ENCODE measurements at places on chromosomes 3 and 15.
A peak's percentile ranks its signal among the peaks of the same experiment; 100 is the strongest.

DNA sequence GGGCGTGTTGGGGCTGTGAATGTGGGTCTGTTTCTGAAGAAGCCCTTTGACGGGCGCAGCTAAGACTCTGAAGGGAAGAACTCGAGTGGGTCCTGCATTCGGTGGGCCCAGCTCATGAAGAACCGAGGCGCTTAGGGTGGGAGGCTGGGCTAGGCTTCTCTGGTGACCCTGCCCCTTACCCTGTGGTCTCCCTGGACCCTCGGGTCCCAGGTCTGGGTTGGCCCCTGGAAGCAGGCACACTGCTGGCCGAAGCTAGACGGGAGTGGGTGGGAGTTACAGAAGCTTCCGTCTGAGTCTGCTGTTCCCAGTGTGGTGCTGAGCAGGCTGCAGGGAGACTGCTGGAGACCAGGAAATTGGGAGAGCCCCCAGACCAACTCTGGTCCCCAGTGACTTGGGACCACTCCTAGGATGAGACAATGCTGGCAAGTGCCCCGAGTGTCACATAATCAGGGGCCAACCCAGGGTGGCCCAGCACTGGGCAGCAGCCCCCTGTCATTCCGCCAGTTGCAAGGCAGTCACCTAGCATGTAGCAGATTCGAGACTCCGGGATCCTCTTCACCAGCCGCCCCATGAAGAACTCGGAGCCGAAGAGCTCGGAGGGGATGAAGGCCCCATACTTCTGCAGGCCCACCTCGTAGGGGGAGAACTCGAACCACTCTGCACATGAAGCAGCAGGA lies 16.7 kb upstream of the EHD4 start:
- no peak for DNase-seq

DNA sequence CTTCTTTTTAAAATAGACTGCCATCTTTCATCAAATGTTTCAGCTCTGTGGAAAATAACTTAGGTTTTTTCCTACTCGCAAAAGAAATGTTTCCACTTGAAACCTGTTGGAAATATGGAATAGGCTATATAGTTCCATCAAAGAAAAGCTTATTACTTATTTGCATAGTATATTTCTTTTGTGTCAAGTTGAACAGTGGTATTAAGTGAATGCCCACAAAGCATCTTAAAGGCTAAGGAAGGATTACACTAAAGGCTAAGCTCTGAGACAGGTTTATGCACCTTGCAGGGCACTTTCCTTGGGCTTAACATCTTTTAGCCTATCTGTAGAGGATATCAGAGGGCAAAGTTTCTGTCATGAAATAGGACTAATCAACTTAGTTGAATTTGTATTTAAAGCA lies at the start of gene SAMD7:
Gene SAMD7 (plus strand): TSS at position 301 of the 400 bp plus-strand sequence. CDS start 7,927 bp downstream, outside the sequence.
- no peak for DNase-seq

DNA sequence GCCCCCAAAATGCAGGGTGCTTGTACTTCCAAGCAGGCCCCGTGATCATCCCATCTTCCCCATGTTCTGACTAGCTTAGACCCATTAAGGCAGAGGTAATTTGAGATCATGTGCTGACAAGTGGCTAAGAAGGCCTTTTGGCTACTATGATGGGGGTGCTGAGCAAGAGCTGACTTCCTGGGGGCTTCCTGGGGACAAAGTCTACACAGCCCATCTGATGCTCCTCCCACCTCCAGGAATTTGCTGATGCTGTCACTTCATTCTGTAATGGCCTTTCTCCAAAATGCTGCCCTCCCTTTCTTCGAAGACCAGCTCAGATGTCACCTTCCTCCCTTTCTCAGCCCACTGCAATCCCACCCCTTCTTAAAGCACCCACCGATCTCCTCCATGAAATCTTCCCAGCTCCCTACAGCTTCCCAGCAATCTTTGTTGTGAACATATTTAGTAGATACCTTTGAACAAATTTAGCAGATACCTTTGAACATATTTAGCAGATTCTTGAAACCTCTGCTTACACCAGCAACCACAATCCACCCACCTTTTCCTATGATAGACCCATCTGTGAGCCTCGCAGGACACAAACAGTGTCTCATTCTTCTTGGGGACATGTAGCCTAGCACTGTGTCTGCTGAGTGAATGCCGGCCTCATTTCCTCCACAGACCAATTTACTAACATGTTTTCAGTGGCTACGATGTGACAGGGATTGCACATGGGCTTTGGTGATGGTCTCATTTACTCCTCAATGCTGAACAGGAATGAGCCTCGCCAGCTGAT lies 223.3 kb downstream of the EPHB1 start:
- DNase-seq, result no peak

GRCh38 chr15:31758126-31758525 lies 272.2 kb upstream of the CHRNA7 start:
- DNase-seq, result no peak

DNA sequence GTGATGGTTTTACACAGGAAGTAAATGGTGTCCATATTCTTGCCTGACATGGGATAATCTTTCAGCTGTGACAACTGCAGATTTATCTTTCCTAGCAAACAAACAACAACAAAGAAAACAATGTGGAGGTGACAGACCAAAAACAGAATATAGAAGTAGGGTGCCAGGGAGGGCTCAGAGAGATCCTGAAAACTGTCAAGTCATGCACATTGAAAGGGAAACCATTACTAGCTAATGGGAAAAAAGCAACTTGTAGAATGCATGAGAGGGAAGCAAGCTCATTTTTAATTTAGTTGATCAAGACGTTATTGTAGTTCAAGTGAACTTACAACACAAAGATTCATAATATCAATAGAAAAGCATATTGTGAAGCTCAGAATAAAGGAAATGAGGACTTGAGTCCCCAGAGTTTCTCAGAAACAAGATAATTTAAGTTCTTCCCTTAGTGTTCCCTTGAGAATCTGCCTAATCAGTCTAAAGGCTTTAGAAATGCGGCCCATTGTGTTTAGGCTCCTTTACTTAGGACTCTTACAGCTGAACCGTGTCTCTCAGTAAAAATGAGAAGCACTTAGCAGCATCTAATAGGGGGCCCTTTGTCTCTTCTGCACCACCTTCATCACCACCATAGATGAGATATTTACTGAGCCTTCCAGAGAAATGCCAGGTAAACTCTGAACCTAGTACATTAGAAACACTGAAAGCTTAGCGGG lies 115.6 kb upstream of the CADPS start:
- DNase-seq, result no peak

GRCh38 chr3:52600258-52600657 lies 63.9 kb downstream of the UQCC5 start:
- no peak for DNase-seq

DNA sequence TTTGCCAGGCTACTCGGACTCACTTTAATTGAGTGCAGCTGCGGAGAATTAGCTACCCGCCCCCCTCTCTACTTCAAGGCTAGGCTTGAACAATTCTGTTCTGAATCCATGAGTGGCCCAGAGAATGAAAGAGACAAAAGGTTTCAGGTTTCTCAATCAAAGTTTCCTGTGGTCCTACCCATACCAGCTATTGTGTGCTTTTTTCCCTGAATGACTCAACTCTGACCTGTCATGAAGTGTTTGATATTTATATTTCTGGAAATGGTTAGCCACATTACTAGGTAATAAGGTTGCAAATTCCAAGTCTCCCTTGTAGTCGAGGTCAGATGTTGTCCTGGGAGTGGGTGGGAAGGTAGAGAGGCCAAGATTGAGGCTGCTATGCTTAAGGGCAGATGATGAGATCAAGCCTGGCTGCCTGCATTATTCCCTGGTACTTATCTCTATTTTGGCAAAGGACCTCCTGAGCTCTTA lies 392.7 kb upstream of the TBL1XR1 start:
- DNase-seq, result peak; percentile 91

DNA sequence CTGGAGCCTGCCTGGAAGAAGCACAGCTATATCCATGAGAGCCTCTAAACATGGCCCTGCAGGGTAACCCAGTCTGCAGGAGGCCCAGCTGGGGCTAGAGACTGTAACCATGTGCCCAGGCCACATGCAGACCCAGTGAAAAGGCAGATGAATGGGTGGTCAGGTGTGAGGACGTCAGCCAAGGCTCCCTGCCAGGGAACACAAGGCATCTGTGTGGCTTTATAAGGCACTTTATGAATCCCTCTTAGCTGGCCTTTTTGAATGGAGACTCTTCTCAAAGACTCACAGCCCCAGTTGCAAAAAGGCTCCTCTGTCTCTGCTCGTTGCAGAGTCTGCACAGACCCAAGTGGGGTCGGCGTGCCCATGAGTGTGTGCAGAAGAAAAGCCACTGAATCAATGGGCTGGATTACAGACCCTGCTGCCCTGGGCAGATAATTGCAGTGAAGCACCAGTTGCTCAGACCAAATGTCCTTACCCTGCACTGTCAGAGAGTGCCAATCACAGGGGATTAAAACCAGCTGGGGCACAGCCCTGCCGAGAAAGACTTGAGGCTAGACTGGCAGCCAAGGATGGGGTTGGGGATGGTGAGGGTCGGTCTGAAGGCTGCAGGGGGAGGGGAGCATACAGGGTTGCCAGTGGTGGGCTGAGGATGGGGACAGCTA lies 154.2 kb downstream of the RAB11A start:
- no peak for DNase-seq

DNA sequence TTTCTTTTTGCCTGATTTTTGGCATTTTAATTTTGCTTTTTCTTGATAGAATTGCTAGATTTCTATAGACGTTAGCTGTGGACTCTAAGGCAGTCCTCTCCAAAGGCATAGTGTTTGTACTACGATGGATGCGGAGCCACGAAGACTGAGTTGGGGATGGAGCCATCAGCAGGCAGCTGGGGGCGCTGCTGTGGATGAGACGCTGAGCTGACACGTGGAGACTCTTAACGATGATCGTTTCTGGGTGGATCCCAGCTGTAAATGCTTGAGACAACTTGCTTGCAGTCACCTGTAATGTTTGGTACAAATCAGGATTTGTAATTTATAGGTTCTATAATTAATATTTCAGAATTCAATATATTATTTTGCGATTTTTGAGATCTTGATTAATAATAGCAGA lies 13.3 kb upstream of the PPP1R2 start:
- no peak for DNase-seq

DNA sequence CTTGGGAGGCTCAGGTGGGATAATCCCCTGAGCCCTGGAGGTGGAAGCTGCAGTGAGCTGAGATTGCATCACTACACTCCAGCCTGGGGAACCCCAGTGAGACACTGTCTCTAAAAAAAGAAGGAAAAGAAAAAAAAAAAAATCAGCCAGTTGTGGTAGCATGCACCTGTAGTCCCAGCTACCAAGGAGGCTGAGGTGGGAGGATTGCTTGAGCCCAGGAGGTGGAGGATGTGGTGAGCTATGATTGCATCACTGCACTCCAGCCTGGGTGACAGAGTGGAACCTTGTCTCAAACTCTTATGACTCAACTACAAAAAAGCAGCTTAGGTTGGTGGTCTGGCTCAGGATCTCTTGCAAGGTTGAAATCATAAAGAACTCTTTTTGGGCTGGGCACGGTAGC lies 19.3 kb upstream of the GPX1 start:
- no peak for DNase-seq

DNA sequence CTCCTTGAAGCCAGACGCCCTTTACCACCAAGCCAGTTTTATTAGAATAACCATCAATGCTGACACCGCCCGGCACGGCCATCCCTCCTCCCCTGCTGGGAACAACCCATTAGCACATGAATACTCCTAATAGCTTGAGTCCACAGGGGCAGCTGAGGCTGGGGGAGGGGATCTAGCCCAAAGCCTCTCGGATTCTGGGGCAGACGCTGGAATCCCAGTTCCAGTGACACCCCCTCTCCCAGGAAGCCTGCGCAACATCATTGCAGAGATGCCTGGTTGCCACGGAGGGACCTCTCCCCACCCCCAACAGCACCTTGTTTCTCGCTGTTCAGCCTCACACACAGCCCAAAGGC lies 1.2 kb upstream of the LINGO1 start:
- DNase-seq, result no peak

DNA sequence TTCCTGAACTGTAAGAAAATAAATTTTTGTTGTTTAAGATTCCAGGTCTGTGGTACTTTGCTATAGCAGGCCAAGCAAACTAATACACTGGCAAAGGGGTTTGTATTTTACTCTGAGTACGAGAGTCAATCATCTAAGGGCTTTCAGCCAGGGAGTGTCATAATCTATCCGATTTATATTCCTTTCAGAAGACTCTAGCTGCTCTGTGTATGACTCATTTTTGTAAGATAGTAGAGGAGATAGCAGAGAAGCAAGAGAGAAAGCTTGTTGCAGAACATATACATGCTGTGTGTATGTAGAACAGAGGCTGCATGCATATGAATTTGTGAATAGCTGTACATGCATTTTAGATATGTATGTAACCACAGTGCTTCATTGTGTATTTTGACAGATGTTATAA lies 577.9 kb upstream of the EPHA6 start:
- DNase-seq, result no peak

DNA sequence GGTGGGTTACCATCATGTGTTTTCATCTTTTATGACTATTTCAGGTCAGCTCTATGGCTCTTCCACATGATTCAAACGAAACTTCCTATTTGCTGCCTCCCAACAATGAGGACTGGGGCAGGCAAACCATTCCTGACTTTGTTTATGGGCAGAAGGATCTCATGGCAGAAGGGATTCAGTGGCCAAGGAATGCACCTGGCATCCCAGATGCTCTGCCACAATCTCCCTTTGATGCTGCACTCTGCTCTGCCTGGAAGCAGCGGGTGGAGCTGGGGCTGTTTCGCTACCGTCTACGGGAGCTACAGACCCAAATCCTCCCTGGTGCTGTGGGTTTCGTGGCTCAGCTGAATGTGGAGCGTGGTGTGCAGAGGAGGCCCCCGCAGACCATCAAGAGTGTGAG lies 6.8 kb downstream of the GDPGP1 start:
- no peak for DNase-seq

DNA sequence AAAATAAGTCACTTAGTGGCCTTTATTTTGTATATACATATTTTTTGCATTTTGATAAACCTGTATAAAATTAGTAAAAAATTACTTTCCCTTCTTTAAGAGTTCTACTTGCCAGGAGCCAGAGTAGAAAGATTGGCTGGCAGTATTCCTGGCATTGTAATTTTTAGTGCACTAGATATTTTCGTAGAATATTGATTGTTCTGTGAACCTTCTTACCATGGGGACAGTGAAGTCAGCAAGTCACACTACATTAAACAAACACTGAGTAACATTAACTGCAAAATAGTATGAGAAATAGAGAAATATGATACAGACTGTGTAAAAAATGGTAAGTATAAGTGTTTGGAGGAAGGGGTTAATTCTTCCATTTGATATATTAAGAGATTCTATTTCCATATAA lies 26.0 kb downstream of the TCF12 start:
- DNase-seq, result no peak
